ENCODE measurements at places on chromosomes 16 and 17.

GRCh38 chr16:19929062-19929511, 44.4 kb upstream of the GPRC5B start:
- no peak for DNase-seq

- no peak for DNase-seq
Measured at GRCh38 chr17:64369007-64369893, 21.4 kb downstream of the PECAM1 start.

DNA sequence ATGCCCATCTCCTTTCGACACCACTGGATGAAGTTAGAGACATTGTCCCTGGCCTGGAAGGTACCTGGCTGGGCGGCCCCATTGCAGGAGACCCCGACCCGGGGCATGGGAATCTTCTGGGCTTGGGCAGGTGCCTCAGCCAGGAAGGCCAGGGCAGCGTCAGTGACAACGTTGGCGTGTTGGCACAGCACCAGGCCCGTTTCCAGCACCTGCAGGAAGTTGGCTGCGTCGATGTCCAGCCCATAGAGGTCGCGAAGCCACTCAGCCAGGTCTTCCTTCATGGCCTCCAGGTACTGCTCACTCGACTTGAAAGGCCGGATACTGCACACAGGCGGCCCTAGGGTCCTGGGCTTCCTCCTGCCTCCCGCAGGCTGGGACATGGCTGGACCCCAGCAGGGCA, 568 bp downstream of the GAS2L2 start:
- DNase-seq: no peak

GRCh38 chr16:2846511-2847310, 11.3 kb downstream of the PRSS22 start:
- no peak for DNase-seq

GRCh38 chr16:85123891-85124635, 11.8 kb upstream of the CIBAR2 start:
- DNase-seq: no peak

GRCh38 chr17:42780851-42781638, 635 bp downstream of the WNK4 start:
- DNase-seq: no peak

- no peak for DNase-seq
Measured at GRCh38 chr17:65618516-65618915, 57.1 kb upstream of the AXIN2 start.

Data from stimulated activated CD4-positive, alpha-beta T cell treated with anti-CD3 and anti-CD28 coated beads, Interleukin-2, amount 100 ng/mL, for 24 hours (primary cell).